ENCODE measurements at places on chromosomes 16 and 17. TPM values are rescaled to one million over a fixed set of nuclear protein-coding genes. Genes with fewer than 3 reads are reported as not detected.

The CHST5 gene
- 0.45 TPM for total RNA-seq

The TBC1D26 gene
- total RNA-seq: 0.54 TPM

The PLA2G10 gene
- total RNA-seq: not detected

The SBK1 gene
- 28.1 TPM for total RNA-seq

The CDRT15L2 gene
- not detected for total RNA-seq

The TBC1D3E gene
- total RNA-seq: not detected

The ITGB4 gene
- total RNA-seq: 2.1 TPM

The FHOD1 gene
- total RNA-seq: 5.8 TPM

The MT4 gene
- total RNA-seq: not detected

The TNP2 gene
- total RNA-seq: not detected

The ZNF287 gene
- total RNA-seq: 25.0 TPM
